MCF 10A (cell line): ENCODE measurements at places on chromosomes 7 and 10. TPM values are rescaled to one million over a fixed set of nuclear protein-coding genes. Genes with fewer than 3 reads are reported as not detected.

Gene RELN
- total RNA-seq: not detected in 2 replicates

Gene ITPRID1
- not detected in 2 replicates for total RNA-seq

Gene IDI2
- total RNA-seq: not detected in 2 replicates

Gene CARD11
- total RNA-seq: not detected in 2 replicates

Gene GNGT1
- not detected in 2 replicates for total RNA-seq

Gene GIMAP1
- total RNA-seq: not detected in 2 replicates

Gene ERV3-1
- 7.6 and 11.2 TPM in 2 replicates for total RNA-seq

Gene ANKRD22
- 0.26 TPM in 1 of 2 replicates, not detected in the other for total RNA-seq

Gene TRA2A
- total RNA-seq: 92.9 and 113 TPM in 2 replicates

Gene PTCD1
- total RNA-seq: 4.9 and 8.6 TPM in 2 replicates

Gene OR2A42
- not detected in 2 replicates for total RNA-seq

Gene CHAT
- not detected in 2 replicates for total RNA-seq

Gene TUBB8
- total RNA-seq: not detected in 2 replicates

Gene SPACDR
- 0.49 and 0.74 TPM in 2 replicates for total RNA-seq

Gene NUTM2E
- 0.12 and 0.37 TPM in 2 replicates for total RNA-seq

Gene VSTM4
- total RNA-seq: not detected in 2 replicates

Gene ANKRD30A
- not detected in 2 replicates for total RNA-seq

Gene NFKB2
- 60.9 and 76.2 TPM in 2 replicates for total RNA-seq

Gene SLC13A1
- total RNA-seq: not detected in 2 replicates

Gene GPR26
- not detected in 2 replicates for total RNA-seq

Gene GIMAP5
- not detected in 2 replicates for total RNA-seq

Gene RBM20
- total RNA-seq: not detected in 2 replicates

Gene PNLIP
- not detected in 2 replicates for total RNA-seq

Gene SPAM1
- total RNA-seq: not detected in 2 replicates

Gene DPYSL4
- total RNA-seq: 0.21 TPM in 1 of 2 replicates, not detected in the other

Gene SPDYE2B
- not detected in 2 replicates for total RNA-seq

Gene EFCAB10
- total RNA-seq: not detected in 2 replicates

Gene HTR5A
- not detected in 2 replicates for total RNA-seq

Gene TBX20
- not detected in 2 replicates for total RNA-seq

Gene SLC16A12
- 0.09 and 0.10 TPM in 2 replicates for total RNA-seq

Gene LIPJ
- not detected in 2 replicates for total RNA-seq

Gene DCLRE1C
- 10.3 and 11.5 TPM in 2 replicates for total RNA-seq

Gene CNTNAP2
- total RNA-seq: 1.0 and 1.1 TPM in 2 replicates

Gene PLEKHS1
- total RNA-seq: not detected in 2 replicates
